ENCODE measurements at places on chromosomes 7 and 10. TPM values are rescaled to one million over a fixed set of nuclear protein-coding genes. Genes with fewer than 3 reads are reported as not detected.

GRCh38 chr10:75461672-75462649 is 30.5 kb downstream of the LRMDA start:
- no peak overlapping the region for H3K27ac ChIP-seq
- H3K36me3 ChIP-seq, result no peaks in the 10 kb centered on the region
- H3K27me3 ChIP-seq, result peaks cover 39% of the 10 kb centered on the region
- no peaks in the 10 kb centered on the region for H3K4me1 ChIP-seq
- no peak overlapping the region for H3K4me3 ChIP-seq

DNA sequence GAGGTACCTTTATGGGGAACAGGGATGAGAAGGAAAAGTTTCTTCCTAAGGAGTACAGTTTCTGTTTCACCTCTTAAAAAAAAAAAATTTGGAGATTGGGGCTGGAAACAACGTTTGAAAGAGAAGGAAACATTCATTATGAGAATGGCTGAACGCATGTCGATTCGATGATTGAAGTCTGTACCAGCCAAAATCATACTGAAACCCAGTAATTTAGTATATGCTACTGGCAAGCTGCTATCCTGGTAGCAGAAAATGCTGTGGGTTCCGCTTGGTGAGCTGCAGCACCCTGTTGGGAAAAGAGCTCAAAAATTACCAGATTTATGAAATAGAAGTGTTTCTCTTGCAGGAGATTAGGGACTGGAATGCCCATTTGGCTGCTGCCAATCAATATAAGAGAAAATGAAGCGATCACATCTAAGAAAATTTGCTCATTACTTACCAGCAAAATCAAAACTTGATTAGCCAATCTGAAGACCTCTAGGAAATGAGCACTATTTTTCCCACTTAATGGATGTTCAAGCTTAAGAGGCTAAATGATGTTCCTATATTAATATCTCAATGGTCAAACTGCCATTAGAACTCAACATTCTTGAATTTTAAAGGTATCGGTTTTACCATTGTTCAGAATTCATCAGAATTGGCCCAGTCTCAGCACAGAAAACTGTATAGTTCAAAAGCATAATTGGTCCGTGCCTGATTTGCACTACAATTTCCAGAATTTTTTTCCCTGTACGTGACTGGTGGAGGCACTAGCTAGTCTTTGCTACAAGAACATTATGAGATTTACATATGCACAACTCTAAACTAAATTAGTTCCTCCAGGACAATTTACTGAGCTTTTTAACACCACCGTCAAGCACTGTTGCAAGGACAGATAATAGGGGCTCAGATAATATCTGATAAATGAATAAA is 1.2 kb upstream of the ITGB1 start:
- H3K4me1 ChIP-seq, result peaks cover 69% of the 10 kb centered on the region
- no peak for DNase-seq
- H3K36me3 ChIP-seq, result no peaks in the 10 kb centered on the region

DNA sequence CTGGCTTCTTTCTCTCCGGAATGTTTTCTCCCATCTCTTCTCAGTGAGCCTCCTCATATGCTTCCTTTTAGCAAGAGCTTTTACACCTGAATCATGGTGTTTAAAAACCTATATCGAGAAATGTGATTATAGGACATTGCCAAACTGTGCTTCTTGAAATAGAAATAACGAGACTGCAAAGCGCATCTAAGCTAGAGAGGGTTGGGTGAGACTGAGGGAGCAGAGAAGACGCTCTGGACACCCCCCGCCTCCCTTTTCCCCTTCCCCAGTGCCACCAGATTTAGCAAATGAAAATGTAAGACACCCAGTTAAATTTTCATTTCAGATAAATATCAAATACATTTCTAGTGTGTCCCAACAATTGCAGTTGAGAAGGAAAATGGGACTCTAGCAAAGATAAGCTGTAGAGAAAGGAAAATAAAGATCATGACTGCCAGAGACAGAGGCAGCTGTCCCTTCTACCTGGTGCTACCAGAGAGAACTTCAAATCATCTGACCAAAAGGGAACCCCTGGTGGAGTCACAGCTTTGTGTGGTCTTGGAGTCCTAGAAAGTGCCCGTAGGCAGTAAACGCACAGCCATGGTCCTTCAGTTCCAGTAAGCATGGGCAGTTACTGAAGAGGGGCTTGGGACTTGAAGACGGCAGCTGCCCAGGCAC is 14.6 kb downstream of the GSDME start:
- H3K27me3 ChIP-seq, result no peaks in the 10 kb centered on the region
- H3K27ac ChIP-seq, result peak overlapping the region; percentile 61
- H3K36me3 ChIP-seq, result peaks cover 6% of the 10 kb centered on the region
- H3K4me1 ChIP-seq, result peaks cover 31% of the 10 kb centered on the region

DNA sequence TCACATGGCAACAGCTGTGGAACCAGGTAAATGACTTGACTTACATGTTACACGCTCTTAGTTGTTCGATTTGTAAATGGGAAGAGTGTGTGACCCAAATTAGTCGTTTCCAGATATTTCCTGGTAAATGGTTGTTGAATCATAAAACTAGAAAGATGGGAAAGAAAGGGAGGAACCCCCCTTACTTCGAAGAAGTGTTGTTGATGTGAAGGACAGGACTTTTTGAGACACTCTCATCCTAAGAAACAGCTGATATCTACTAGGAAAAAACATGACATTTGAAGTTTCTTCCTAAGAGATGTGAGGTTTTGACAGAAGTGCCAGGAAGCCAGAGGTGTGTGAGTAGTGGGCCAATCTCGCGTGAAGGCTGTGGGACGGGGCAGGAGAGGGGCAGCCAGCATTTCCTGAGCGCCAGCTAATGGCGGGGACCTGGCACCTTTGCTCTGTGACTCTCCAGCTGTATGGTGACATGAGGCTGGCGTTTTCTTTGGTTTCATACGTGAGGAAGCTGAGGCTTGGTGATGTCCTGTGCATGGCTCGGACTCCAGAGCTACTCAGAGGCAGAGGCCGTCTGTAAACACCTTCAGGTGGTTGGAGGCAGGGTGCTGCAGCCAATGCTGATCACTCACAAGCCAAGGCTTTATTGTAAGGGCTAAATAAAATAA is 53.7 kb downstream of the IKZF1 start:
- H3K36me3 ChIP-seq, result no peaks in the 10 kb centered on the region
- H3K4me3 ChIP-seq, result no peak overlapping the region
- DNase-seq, result no peak
- no peaks in the 10 kb centered on the region for H3K4me1 ChIP-seq
- no peak overlapping the region for H3K27ac ChIP-seq

DNA sequence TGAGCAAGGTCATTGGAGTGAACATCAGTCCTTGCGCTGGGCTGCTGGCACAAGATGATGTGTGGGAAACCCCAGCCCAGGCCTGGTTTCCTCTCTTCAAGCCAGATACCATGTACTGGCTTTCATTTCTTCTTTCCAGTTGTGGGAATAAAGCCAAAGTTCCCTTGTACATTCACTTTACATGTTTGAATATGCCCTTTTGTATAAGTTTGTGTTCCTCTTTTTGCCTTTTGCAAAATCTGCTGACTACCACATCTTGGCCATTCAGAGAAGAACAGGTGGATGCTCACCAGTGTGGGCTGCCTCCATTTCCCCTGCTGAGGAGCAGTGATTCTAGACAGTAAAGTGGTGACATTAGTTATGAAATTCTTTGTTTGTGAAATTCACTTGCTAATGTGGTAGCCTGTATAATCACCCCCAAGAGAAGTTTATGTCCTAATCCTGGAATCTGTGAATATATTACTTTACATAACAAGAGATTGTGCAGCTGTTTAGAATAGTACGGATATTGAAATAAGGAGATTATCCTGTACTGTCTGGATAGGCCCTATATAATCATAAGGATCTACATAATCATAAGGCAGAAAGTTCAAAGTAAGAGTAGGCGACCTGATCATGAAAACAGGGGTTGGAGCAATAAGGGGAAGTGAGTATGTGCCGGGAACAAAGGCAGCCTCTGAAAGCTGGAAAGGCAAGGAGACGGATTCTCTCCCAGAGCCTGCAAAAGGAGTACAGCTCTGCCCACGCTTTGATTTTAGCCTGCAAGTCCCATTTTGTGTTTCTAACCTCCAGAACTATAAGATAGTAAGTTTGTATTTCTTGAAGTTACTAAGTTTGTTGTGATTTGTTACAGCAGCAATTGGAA is 18.8 kb upstream of the AOAH start:
- no peak overlapping the region for H3K27ac ChIP-seq
- DNase-seq, result no peak
- no peaks in the 10 kb centered on the region for H3K36me3 ChIP-seq
- H3K4me1 ChIP-seq, result peaks cover 21% of the 10 kb centered on the region

GRCh38 chr10:108721874-108722273 is 1201.4 kb downstream of the XPNPEP1 start:
- H3K4me3 ChIP-seq, result no peak overlapping the region
- no peak for DNase-seq
- H3K4me1 ChIP-seq, result no peaks in the 10 kb centered on the region
- H3K36me3 ChIP-seq, result no peaks in the 10 kb centered on the region
- H3K27ac ChIP-seq, result no peak overlapping the region

- no peak for DNase-seq
- H3K27ac ChIP-seq, result no peak overlapping the region
- no peak overlapping the region for H3K4me3 ChIP-seq
Observed at GRCh38 chr7:155843426-155844018, 31.3 kb upstream of the SHH start.

DNA sequence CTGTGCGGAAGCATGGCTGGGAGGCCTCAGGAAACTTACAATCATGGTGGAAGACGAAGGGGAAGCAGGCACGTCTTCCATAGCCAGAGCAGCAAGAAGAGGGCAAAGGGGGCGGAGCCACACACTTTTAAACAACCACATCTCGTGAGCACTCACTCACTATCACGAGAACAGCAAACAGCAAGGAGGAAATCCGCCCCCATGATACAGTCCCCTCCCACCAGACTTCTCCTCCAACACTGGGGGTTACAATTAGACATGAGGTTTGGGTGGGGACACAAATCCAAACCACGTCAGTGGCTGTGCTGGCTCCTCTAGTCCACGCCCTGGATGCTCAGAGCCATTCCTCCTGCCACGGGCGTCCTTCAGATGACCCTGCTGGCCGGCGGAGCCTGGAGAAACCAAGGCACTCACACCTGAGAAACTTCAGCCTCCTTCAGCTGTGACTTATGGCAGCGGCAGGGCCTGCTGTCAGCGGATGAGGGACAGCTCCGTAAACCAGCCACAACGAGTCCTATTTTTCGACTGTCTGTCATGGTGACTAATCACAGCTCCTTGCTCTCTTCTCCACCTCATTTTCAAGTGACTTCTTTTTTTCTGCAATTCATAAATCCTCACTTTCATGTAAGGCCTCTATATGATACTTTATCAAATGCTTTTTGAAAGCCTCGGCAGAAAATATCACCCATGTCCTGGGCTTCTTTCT is 167.9 kb upstream of the PFKP start:
- DNase-seq, result peak; percentile 69
- no peak overlapping the region for H3K4me3 ChIP-seq
- H3K27me3 ChIP-seq, result peaks cover 43% of the 10 kb centered on the region

- H3K27me3 ChIP-seq, result no peaks in the 10 kb centered on the region
- no peak for DNase-seq
- H3K36me3 ChIP-seq, result peaks cover 10% of the 10 kb centered on the region
- no peak overlapping the region for H3K27ac ChIP-seq
- H3K4me1 ChIP-seq, result peaks cover 19% of the 10 kb centered on the region
Observed at GRCh38 chr7:54847921-54848320, 88.9 kb upstream of the SEC61G start.

- peaks cover 56% of the 10 kb centered on the region for H3K4me1 ChIP-seq
- no peaks in the 10 kb centered on the region for H3K36me3 ChIP-seq
- peak overlapping the region; percentile 16 for H3K4me3 ChIP-seq
- DNase-seq, result peak; percentile 93
Observed at GRCh38 chr7:48084727-48085432, 4.2 kb upstream of the UPP1 start.

The TACC2 gene
- 64.2 TPM for total RNA-seq

The GNG11 gene
- total RNA-seq, result 49.6 TPM

The GJD4 gene
- not detected for total RNA-seq

The SPDYE16 gene
- not detected for total RNA-seq
